HCT116 (cell line): ENCODE measurements at places on chromosomes 6 and 20. TPM values are rescaled to one million over a fixed set of nuclear protein-coding genes. Genes with fewer than 3 reads are reported as not detected.

DNA sequence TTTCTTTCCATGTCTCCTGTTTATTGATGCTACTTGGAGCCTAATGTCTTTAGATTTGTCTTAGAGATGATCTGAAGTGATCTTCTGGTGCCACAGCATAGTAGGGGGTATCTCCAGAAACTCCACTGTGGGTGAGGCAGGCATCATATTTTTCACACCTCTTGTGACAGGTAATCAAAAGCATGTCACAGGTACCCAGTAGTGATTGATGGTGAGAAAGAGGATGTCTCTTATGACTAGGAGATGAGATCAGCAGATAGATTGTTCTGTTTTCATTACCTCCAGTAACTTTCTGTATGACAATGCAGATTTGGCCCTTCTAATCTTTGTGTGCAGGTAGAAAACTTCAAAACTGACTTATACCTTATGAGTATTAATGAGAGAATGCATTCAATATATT, 13.5 kb downstream of the NCOA7 start:
- H3K36me3 ChIP-seq, result no peaks in the 10 kb centered on the region
- no peak overlapping the region for H3K27ac ChIP-seq
- no peaks in the 10 kb centered on the region for H3K27me3 ChIP-seq
- no peaks in the 10 kb centered on the region for H3K4me1 ChIP-seq
- DNase-seq, result no peak

GRCh38 chr6:112163295-112164257, 76.2 kb downstream of the FAM229B start:
- 0 out of 2 replicates have a peak, but pooled peaks cover 5% of the 10 kb centered on the region for H3K4me1 ChIP-seq
- H3K27ac ChIP-seq, result no peak overlapping the region
- DNase-seq, result peak; percentile 33

- no peak overlapping the region for H3K4me3 ChIP-seq
- no peak overlapping the region for H3K27ac ChIP-seq
- H3K27me3 ChIP-seq, result no peaks in the 10 kb centered on the region
- no peak for DNase-seq
- H3K4me1 ChIP-seq, result no peaks in the 10 kb centered on the region
Observed at GRCh38 chr6:31332637-31333602, 24.1 kb downstream of the HLA-B start.

CTAGE9 gene
- total RNA-seq, result not detected

DNA sequence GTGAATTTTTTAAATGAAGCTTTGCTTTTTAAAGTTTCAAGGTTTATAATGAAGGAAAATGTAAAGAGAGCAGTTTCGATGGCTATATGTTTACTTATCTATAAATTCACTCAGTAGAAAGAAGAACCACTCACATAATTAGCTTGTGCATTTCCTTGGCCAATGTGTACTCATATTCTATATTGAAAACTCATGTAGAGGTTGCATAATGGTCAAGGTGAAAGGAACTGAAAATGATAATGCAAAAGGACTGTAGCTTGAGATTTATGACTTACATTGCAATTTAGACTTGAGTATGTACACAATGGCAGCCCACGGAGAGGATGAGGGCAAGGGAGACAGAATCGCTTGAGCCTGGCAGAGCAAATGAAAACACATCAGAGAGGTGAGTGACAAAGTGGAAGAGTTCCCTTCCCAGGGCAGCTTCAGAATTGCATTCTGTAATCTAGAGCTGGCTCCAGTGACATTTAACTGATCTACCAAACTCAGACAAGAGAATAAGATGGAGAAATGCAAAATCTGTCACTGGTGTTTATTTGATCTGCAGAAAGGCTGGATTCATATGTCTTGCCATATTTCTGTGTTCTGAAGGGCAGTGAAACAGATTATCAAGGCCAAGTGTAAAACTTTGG, 191.8 kb downstream of the TMEM200A start:
- peaks cover 7% of the 10 kb centered on the region for H3K4me1 ChIP-seq
- no peak overlapping the region for H3K27ac ChIP-seq
- no peaks in the 10 kb centered on the region for H3K36me3 ChIP-seq
- no peak overlapping the region for H3K4me3 ChIP-seq
- DNase-seq, result no peak

DNA sequence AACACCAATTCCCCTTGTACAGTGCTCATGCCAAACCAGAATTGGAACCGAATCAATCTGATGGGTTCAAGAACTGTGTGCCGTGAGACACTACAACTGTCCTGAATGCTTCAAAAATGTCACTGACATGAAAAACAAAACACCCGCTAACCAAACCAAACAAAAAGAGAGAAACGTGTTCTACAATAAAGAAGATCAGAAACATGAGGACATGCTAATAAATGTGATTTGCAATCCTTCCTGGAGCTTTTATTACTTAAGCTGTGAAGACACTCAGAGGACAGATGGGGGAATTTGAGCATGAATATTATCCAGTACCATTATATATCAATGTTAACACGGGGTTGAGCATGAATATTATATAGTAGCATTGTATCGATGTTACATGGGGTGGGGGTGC, 72.2 kb upstream of the NFATC2 start:
- no peak overlapping the region for H3K27ac ChIP-seq
- H3K4me1 ChIP-seq, result peaks cover 10% of the 10 kb centered on the region
- no peaks in the 10 kb centered on the region; the same call in 1 of the 2 replicates for H3K36me3 ChIP-seq
- DNase-seq, result no peak

DNA sequence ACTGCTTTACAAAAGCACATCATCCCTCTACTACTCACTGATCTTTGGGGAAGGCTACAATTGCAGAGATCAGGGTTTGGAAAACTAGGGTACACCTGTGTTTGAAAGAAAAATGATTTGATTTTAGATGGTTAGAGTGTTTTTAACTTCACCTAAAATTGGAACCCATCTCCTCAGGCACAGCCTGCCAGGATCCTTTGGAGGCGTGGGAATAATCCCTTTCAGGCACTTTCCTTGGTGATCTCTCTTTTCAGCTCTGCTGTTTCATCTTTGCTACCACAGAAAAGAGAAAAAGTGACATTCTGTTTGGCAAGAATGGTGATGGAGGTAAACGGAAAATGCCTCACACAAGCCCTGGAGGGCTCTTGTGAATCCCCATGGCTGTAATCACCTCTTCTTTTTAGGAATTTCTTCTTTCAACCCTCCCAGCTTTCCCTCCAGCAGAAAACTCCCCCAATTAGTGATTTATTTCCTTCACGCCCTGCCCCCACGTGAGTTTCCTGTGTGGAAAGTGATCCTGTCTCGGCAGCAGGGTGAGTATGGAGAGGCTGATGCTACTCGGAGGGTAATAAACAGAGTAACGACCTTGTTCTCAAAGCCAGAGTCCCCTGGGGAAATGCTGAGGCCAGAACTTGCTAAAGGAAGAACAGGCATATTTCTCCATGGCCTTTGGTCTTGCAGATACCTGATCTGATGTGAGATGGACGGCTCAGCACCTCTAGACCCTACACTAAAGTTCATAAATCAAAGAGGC, 9.2 kb downstream of the KCNG1 start:
- H3K36me3 ChIP-seq, result no peaks in the 10 kb centered on the region; the same call in 1 of the 2 replicates
- no peaks in the 10 kb centered on the region for H3K27me3 ChIP-seq

TXLNB gene
- 0.05 TPM for total RNA-seq

DNA sequence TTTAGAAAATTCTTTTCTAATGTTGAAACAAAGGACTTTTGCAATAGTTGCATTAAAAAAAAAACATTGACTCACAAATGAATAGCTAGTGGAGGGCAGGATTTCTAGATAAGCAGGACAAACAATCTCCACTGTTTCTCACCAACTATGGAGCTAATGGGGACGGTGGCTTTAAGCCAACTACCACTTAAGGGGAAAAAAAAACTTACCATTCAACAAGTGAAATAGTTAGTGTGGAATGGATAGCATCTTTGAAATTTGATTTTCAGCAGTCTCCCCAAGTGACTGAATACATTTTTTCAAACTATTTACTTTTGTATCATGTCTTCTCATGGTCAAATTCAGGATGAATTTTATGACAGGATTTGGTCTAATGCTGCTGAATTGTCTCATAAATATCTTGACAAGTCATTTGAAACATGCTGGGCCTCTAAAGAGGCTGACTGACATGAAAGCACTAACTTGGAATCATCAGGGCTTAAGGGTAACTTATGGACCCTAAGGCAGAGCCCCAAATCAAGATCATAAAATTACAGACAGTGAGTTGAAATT, 100.5 kb downstream of the EYA4 start:
- no peaks in the 10 kb centered on the region for H3K4me1 ChIP-seq
- H3K36me3 ChIP-seq, result no peaks in the 10 kb centered on the region
- H3K4me3 ChIP-seq, result no peak overlapping the region
- H3K27ac ChIP-seq, result no peak overlapping the region
- H3K27me3 ChIP-seq, result peaks cover 3% of the 10 kb centered on the region; the same call in 1 of the 2 replicates

BTNL2 gene
- total RNA-seq, result not detected

GRCh38 chr6:132952986-132953385, 138.6 kb downstream of the RPS12 start:
- H3K27ac ChIP-seq, result no peak overlapping the region
- H3K4me3 ChIP-seq, result no peak overlapping the region
- H3K27me3 ChIP-seq, result peaks cover 33% of the 10 kb centered on the region
- H3K4me1 ChIP-seq, result no peaks in the 10 kb centered on the region

FAM217A gene
- total RNA-seq, result not detected

DNA sequence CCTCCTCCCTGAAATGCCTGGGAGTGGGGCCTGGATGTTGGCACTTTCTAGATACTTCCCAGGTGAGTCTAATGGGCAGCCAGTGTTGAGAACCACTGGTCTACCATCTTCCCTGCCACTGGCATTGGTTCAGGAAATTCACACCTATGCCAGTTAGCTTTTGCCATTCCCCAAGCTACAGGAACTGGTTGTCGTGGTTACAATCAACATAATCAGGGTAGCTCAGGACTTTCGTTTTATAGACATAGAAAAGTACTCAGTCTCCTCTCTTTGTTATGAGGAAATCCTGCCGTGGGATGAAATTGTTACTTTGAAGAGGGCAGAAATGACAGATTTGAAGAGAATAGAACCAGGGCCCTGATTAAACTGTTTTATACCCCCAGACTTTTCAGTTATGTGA, 127.9 kb upstream of the FOXO3 start:
- no peaks in the 10 kb centered on the region for H3K36me3 ChIP-seq
- no peaks in the 10 kb centered on the region for H3K4me1 ChIP-seq
- H3K4me3 ChIP-seq, result no peak overlapping the region
- H3K27ac ChIP-seq, result no peak overlapping the region
- no peaks in the 10 kb centered on the region for H3K27me3 ChIP-seq

GRCh38 chr20:46967646-46968045, 73.0 kb downstream of the EYA2 start:
- no peaks in the 10 kb centered on the region for H3K27me3 ChIP-seq
- DNase-seq, result no peak
- no peak overlapping the region for H3K27ac ChIP-seq
- no peaks in the 10 kb centered on the region for H3K36me3 ChIP-seq

GRCh38 chr6:106182455-106182854, 96.3 kb downstream of the PRDM1 start:
- no peak for DNase-seq
- no peaks in the 10 kb centered on the region for H3K36me3 ChIP-seq
- no peaks in the 10 kb centered on the region for H3K4me1 ChIP-seq
- no peak overlapping the region for H3K27ac ChIP-seq
- no peaks in the 10 kb centered on the region for H3K27me3 ChIP-seq
- no peak overlapping the region for H3K4me3 ChIP-seq

CLPSL2 gene
- total RNA-seq, result 1.7 TPM

DNA sequence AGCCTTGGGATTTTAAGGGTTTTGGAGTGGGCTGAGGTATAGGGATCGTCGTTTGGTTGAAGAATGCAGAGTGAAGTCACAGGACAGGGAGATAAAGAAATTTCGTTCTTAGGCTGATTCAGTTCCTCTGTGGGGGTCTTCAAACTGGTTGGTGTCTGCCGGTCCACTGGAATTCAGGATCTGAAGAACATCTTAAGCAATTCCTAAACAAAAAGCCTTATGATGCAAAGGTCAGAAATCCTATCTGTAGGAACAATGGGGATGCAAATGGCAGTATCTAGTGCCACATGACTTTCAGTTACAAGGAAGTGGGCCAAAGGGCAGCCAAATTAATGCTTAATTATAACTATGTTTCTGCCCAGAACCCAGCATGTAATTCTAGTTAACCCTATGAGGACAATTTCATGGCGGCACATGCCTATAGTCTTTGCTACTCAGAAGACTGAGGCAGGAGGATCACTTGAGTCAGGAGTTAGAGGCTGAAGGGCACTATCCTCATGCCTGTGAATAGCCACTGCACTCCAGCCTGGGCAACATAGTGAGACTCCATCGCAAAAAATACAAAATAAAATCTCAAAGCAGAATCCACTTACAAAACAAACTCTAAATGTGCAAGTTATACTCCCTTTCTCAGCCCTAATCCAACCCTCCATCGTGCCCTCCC, 4.6 kb upstream of the SLC2A10 start:
- no peaks in the 10 kb centered on the region for H3K36me3 ChIP-seq
- no peak for DNase-seq
- H3K27ac ChIP-seq, result no peak overlapping the region
- H3K4me3 ChIP-seq, result no peak overlapping the region
- peaks cover 5% of the 10 kb centered on the region; the same call in 1 of the 2 replicates for H3K4me1 ChIP-seq

DEFB124 gene
- total RNA-seq, result not detected

SMLR1 gene
- total RNA-seq, result not detected

GRCh38 chr20:23349338-23350195, 1.0 kb upstream of the NXT1 start:
- H3K36me3 ChIP-seq, result peaks cover 12% of the 10 kb centered on the region; the same call in 1 of the 2 replicates
- H3K27ac ChIP-seq, result peak overlapping the region; percentile 99
- no peak for DNase-seq
- peaks cover 15% of the 10 kb centered on the region for H3K4me1 ChIP-seq
- H3K4me3 ChIP-seq, result peak overlapping the region; percentile 99
- H3K27me3 ChIP-seq, result no peaks in the 10 kb centered on the region

GRCh38 chr6:12258191-12258590, 32.0 kb upstream of the EDN1 start:
- no peaks in the 10 kb centered on the region for H3K4me1 ChIP-seq
- no peaks in the 10 kb centered on the region for H3K36me3 ChIP-seq
- no peaks in the 10 kb centered on the region for H3K27me3 ChIP-seq
- H3K4me3 ChIP-seq, result no peak overlapping the region
- H3K27ac ChIP-seq, result no peak overlapping the region
- no peak for DNase-seq

ADGRF4 gene
- total RNA-seq, result not detected

WFDC9 gene
- not detected for total RNA-seq

CDH26 gene
- 0.34 TPM for total RNA-seq

PKIB gene
- total RNA-seq, result 24.0 TPM

- H3K27ac ChIP-seq, result no peak overlapping the region
Observed at GRCh38 chr6:35808688-35809087, 3.5 kb downstream of the LHFPL5 start.

LTB gene
- total RNA-seq, result 0.64 TPM

GRCh38 chr6:41255110-41255509, 27.0 kb downstream of the TREML4 start:
- no peak overlapping the region for H3K4me3 ChIP-seq
- peaks cover 7% of the 10 kb centered on the region; the same call in 1 of the 2 replicates for H3K4me1 ChIP-seq
- H3K27me3 ChIP-seq, result peaks cover 14% of the 10 kb centered on the region
- DNase-seq, result no peak
- no peak overlapping the region for H3K27ac ChIP-seq
- H3K36me3 ChIP-seq, result no peaks in the 10 kb centered on the region

DNA sequence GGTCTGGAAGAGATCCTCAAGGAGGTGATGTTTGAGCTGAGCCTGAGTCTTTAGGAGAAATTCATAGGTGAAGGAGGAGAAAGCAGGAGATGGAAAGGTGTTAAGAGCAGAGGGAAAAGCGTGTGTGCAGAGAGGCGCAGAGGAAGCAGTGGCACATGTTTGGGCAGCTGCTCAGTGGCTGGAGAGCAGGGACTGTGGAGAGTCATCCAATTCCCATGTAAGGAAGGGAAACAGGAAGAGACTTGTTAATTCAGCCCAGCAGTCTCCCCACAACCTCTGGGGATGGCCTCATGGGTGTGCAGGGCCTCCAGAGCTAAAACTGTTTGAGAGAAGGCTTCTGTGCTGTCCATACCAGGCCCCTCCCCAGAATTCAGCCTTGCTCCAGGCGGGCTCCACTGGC, 16.2 kb downstream of the AAR2 start:
- DNase-seq, result no peak
- H3K27me3 ChIP-seq, result no peaks in the 10 kb centered on the region
- no peak overlapping the region for H3K4me3 ChIP-seq
